Putamen (tissue), 1 donor: ENCODE measurements at places on chromosomes 13 and 19.
A peak's percentile ranks its signal among the peaks of the same experiment; 100 is the strongest.

DNA sequence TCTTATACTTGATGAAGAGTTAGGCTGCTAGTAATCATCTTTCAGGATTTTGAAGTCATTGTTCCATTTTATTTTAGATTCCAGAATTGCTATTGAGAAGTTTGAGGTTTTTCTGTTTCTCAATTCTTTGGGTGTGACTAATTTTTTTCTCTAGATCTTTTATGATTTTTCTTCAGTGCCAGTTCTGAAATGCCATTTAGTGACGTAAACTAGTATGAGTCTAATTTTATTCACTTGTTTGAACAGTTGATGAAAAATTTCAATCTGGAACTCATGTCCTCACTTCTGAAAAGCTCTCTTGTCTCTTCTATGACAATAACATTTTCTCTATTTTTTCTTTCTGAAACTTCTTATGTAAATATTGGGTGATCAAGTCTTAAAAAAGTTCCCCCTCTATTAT lies 188.5 kb upstream of the HTR2A start:
- DNase-seq, result no peak

- DNase-seq, result no peak
Measured at GRCh38 chr13:40566811-40567210, 99.6 kb downstream of the FOXO1 start.

DNA sequence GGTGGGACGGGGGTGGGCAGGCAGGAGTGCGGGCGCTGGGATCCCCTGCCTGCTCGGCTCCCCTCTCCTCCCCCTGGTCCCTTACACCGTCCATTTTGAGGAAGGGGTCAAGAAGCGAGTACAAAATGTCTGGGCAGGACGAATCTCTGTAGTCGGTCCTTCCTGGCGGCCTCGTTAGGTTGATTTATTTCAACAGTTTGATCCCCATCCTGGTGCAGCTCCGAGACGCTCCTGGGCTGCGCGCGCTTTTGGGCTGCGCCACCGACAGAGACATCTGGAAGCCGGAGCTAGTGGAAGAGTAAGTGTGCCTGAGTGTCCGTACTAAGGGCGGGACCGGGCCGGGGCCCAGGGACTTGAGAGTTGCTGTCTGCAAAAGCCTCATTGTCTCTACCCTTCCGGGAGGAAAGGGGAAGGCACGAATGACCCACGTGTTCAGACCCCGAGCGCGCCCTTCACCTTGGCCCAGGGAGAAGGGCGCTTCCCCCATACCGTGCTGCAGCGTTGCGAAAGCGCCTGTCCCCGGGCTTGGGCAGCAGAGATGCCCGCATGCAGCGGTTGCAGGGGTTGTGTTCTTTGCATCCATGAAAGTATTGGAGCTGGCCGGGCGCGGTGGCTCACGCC lies 1.8 kb downstream of the ZNF114 start:
- DNase-seq, result no peak

- DNase-seq, result peak; percentile 9
Measured at GRCh38 chr13:69857183-69857821, 250.3 kb upstream of the ATXN8OS start.

GRCh38 chr13:98856983-98857382 lies 104.5 kb upstream of the SLC15A1 start:
- DNase-seq, result peak; percentile 52

DNA sequence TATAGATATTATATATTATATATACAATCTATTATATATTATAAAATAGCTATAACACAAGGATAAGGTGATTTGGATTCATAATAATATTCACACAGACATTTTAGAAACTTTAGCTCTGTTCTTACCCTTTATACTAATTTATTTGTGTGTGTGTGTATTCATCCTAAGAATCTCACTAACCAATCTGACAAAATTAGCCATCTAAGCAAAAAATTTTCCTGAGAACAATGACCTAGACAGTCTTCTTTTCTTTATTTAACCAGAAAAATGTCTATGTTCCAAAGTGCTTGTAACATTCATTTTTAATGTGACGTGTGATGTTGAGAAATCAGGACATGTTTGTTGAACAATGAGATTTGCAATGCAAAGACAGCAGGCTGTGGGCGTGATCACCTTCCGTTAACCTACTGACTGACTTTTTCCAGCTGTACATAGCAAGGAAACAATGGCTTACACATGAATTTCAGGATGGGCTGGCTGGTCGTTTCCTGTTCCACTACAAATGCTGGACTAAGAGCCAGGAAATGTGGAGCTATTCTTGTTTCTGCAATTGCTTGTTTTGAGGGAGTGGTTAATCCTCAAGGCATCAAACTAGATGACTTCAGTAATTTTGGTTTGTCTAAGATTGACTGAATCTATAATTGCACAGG lies 634.6 kb upstream of the ARGLU1 start:
- DNase-seq, result no peak

DNA sequence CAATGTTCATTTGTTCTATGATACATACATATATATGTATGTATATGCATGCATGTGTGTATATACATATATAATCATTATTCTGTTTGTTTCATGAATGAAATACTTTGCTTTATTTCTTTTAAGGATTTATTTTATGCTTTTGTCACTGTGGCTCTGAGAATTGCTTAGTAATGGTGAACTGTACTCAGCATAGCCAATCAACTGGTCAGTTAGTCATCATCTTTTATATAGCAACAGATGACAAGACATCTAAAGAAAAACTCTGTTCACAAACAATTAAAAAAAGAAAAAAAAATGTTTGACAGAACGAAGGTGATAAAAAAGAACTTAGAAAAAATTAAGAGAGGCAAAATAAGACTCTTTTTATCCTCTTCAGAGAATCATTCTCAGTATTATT lies 1440.3 kb downstream of the PCDH9 start:
- no peak for DNase-seq
